ENCODE measurements at places on chromosomes 7 and 10. TPM values are rescaled to one million over a fixed set of nuclear protein-coding genes. Genes with fewer than 3 reads are reported as not detected.
A peak's percentile ranks its signal among the peaks of the same experiment; 100 is the strongest.

- DNase-seq = peak; percentile 80
Measured at GRCh38 chr7:150993511-150993910, 2.7 kb downstream of the NOS3 start.

The NPC1L1 gene
- 0.07 TPM for total RNA-seq

The OR6V1 gene
- total RNA-seq = not detected

- peak; percentile 13 for DNase-seq
Measured at GRCh38 chr10:129774736-129775401, 189.2 kb downstream of the EBF3 start.

DNA sequence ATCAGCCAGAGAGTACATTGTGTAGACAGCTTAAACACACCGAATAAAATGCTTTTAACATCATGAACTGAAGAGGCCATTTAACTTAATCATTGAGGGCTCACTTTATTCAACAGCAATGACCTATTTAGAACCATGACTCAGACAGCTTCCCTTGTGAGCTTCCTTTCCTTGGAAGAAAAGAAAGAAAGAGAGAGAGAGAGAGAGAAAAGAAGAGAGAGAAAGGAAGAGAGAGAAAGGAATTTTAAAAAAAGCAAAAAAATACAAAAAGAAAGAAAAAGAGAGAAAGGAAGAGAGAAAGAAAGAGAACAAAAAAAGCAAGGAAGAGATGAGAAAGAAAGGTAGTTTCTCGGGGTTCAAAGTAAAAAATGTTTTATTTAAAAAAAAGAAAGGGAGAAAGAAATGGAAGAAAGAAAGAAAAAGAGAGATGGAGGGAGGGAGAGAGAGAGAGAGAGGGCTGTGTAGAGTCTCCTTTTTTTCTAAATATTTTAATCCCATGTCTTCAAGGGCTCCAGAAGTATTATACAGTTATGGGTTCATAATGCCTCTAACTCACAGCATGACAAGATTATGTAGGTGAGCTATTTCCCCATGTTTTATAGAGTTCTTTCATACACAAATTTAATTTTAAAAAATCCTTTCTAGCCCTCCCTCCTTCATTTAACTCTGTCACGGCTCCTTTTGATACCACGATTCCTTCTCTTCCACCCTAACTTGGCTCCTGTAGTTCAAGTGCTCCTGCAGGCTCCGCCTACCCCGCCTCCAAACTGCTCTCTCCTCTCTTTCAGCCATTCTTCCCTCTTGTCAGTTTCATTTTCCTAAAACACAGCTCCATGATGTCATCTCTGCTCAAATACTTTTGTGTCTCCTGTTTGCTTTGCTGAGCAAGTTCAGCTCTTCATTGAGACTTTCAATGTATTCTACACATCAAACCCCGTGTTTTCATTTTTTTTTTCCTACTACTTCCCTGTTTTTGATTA lies 85.5 kb downstream of the PRTFDC1 start:
- DNase-seq = peak; percentile 46

The ZNF487 gene
- total RNA-seq = 1.4 TPM

DNA sequence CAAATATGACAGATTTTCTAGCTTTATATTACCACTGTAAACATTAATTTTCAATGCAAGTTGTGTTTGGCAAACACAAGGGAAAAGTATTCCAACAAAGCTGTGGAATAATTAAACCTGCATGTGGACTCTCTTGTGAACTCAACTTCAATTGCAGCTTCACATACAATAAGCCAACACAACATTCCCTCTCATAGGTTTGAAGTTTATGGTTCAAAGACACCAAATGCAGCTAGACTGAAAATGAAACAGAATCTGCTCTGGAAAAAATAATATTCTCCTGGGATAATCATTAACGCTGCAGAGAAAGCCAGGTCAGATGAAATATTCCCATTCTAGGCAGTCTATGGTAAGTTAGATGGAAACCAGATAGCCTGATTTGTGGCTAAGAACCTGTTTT lies 105.8 kb upstream of the VIPR2 start:
- DNase-seq = no peak

DNA sequence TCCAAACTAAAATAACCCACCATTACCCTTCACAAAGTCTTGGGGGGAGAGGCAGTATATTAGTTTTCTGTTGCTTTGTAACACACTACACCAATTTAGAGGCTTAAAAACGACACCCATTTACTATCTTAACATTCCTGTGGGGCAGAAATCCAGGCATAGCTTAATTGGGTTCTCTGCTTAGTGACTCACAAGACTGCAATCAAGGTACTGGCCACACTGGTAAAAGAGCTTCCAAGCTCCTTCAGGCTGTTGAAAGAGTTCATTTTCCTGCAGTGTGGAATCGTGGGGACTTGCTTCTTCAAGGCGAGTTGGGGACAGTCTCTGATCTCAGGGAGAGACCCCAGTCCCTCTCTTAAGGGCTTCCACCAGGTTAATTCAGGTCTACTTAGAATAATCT lies 139.1 kb downstream of the XPNPEP1 start:
- DNase-seq = no peak

DNA sequence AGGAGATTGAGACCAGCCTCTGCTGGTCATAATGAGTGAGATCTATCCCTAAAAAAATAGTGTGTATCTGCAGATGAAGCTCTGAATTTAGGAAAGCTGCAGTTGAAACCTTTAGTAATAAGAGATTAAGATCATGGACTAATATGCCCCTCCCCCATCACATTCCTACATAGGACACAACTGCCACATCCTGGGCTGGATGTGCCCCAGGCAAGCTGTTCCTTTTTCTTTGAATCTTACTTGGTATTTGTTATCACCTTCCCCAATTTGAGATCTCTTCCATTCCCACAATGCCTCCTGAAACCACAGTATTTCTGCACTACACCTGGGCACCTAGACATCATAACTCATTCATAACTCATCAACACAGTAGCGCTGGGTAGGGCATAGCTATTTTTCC lies 74.1 kb downstream of the DOCK1 start:
- no peak for DNase-seq

DNA sequence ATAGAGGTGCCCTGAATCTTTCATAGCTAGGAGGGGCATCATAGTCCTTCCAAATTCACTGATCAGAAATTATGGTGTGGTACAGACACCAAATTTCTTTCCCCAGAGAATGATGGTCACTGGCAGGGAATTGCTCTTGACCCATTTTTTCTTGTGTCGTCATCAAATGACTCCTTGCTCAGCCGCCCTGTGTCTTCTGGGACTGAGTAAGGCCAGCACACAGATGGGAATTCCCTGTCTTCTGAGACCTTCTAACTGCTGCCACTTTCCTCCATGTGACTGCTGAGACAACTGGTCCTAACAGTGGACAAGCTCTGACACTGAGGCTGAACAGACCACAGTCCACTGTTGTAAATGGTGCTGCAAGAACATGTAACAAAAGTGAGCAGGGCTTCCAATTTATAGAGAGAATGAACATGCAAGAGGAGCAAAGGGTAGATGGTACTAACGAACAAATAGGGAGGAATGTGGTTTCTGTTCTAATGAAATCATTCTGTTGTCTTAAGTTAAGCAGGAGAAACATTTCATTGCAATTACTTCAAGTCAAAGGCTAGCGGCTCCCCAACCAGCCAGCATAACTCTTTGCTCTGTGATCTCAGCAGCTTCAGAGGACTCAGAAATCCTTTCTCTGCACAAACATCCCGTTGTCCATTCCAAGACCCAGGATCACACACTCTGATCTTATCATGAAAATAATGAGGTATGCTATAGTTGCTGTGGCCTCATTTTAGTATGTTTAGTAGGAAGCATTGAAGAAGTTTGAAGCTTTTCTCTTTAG lies 235.9 kb upstream of the PRSS1 start:
- DNase-seq = no peak

- no peak for DNase-seq
Measured at GRCh38 chr7:80078159-80078731, 56.4 kb upstream of the GNAI1 start.

DNA sequence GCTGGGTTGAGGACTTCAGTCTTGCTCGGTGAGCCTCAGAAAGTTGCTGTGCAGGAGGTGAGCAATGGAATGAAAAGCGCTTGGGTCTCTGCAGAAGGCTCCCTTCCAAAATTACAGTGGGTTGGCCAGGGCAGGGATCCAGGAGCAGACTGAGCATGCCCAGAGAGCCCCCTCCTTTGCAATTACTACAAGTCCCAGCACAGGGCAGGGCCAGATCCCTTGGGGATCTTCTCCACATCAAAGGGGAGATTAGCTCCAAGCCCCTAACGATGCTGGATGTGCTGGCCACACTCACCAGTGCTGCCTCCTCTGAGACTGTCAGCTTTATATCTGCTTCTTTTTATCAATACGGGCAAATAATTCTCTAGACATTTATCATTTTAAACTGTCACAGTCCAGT lies 337.5 kb downstream of the RPS24 start:
- DNase-seq = no peak

DNA sequence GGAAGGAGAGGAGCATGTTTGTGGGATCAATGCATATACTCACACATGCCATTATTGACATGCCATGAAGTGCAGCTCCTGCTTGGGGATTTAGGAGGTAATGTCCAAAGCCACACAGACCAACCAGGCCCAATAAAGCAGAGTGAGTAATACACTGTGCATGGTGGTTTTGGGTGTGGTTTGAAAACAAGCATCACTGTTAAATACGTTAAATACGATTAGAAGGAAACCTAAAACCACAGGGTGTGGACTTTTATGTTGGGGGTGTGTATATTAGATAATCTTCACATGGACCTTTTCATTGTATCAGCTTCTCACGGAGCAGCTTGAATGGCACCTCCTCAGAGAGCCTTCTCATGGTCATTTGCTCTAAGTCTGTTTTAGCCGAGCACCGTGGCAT lies 10.4 kb upstream of the EIF3A start:
- no peak for DNase-seq

DNA sequence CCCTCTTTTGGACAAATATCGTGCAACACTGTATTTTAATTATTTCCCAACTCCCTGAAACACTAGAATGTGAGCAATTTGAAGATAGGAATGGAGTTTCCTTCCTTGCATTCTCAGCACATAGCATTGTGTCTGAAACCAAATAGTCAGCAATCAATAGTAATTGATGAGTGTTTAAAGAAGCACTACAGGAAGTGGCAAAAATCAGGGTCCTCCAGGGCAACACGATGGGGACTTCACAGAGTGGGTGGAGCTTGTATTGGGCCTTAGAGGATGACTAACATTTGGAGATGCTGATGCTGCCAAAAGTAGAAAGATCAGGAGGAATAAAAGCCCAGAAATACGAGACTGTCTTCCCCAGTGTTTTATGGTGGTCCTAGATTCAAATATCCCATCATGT lies 94.9 kb downstream of the NPSR1 start:
- DNase-seq = no peak

DNA sequence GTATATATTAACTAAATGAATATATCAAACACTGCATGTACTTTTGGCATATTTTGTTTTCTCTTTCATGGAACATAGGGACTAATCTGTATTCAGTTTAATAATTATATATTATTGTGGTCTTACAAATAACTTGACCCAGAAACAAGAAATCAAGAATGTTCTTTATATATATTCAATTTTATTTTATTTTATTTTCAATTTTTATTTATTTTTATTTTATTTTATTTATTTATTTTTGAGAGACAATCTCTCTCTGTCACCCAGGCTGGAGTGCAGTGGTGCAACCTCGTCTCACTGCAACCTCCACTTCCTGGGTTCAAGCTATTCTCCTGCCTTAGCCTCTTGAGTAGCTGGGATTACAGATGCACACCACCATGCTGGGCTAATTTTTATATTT lies 258.4 kb upstream of the MYO3A start:
- DNase-seq = no peak

DNA sequence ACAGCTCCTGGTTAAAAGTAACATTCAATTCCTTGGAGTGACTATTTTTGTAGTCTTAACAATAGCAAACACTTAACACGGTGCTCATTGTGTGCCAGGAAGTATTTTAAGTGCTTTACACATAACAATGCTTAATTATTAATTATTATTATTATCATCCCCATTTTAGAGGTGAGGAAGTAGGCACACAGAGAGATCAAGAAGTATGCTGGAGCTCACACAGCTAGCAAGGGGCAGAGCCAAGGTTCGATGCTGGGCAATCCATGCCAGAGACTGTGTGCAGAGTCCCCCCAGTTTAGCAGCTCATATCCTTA lies 48.2 kb upstream of the SMNDC1 start:
- DNase-seq = no peak

The FFAR4 gene
- total RNA-seq = not detected

DNA sequence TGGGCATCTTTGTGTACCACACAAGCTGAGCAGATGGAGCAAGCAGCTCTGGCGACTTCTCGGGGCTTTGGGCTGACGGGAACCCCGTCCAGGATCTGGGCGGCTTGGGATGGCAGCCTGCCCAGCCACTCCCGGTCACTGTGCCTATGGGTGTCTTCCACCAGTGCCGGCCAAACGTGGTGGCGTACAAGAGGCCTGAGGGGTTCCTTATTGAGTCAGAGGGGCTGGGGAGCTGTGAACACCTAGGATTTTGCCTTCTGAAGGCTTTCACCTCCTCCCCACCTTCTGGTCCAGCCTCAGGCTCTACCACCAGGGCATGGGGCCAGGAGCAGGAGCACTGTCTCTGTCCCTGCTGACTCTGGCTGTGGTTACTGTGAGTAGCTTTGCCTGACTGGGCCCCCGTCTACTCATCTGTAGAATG lies 71.8 kb upstream of the PPIF start:
- no peak for DNase-seq

- DNase-seq = no peak
Measured at GRCh38 chr10:71274901-71275796, 43.9 kb upstream of the SLC29A3 start.

GRCh38 chr7:80420876-80421275 lies 91.0 kb downstream of the GNAT3 start:
- DNase-seq = no peak

DNA sequence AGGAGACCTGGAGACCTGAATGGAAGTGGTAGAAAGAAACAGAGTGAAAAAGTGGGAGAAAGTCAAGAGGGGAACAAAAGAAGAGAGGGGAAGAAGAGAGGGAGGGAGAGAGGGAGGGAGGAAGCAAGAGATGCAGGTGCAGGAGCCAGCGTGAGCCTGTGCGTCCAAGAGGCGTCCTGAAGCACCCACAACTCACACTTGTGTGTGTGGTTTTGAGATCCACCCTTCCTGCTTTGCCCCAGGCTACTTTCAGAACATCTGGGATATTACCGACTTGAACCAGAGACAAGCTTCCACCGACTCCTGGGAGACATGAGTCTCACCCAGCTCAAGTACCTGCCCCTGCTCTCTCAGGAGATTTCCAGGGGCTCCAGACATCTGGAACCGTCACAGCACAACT lies 9.8 kb downstream of the AFAP1L2 start:
- no peak for DNase-seq

DNA sequence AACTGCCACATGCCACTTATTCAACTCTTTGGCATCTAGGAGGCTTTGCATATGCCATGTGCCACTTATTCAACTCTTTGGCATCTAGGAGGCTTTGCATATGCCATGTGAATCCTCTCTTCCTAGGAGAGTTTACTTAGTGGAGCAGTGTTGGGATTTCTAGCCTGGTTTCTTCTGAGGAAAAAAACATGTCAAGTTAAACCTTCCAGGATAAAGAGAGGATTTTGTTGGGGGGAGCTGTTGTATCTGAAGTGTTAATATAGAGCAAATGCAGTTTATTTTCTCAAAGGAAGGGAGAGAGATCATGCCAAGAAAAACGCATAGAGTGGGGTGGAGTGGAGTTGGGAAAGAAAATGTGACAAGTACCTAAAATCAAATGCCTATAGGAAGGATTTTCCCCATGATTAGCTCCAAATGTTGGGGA lies 91.5 kb downstream of the MCU start:
- DNase-seq = no peak

The CCDC6 gene
- 59.0 TPM for total RNA-seq

- DNase-seq = no peak
Measured at GRCh38 chr10:27660268-27660667, 85.4 kb downstream of the MKX start.

The TLX1 gene
- not detected for total RNA-seq

The HMX3 gene
- total RNA-seq = 0.20 TPM

- no peak for DNase-seq
Measured at GRCh38 chr10:22417736-22418268, 72.5 kb downstream of the SPAG6 start.

All from H9 (cell line).